Activated CD4-positive, alpha-beta T cell treated with anti-CD3 and anti-CD28 coated beads for 4 hours (primary cell): ENCODE measurements at places on chromosomes 1 and 21.
A peak's percentile ranks its signal among the peaks of the same experiment; 100 is the strongest.

- DNase-seq, result peak; percentile 99
These were observed at the start of gene RSPH1 for GRCh38 chr21:42496120-42496838. Gene RSPH1 (minus strand): TSS chr21:42496224. CDS start chr21:42496186, 38 bp downstream.

- DNase-seq, result no peak
These were observed 536 bp upstream of the PGLYRP3 start for GRCh38 chr1:153313288-153313687.

DNA sequence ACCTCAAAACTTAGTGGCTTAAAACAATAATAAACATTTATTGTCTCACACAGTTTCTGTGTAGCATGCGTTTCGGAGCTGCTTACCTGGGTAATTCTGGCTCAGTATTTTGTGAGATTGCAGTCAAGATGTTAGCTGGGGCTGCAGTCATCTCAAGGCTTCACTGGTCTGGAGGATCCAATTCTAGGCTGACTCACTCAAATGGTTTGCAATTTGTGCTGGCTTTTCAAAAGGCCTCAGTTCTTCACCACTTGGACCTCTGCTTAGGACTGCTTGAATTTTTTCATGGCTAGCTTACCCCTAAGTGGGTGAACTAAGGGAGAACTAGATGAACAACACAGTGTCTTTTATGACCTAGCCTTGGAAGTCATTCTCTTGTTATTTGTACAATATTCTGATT lies 21.0 kb downstream of the XPR1 start:
- no peak for DNase-seq

GRCh38 chr1:156600733-156601121 lies 552 bp downstream of the GPATCH4 start:
- DNase-seq, result no peak

DNA sequence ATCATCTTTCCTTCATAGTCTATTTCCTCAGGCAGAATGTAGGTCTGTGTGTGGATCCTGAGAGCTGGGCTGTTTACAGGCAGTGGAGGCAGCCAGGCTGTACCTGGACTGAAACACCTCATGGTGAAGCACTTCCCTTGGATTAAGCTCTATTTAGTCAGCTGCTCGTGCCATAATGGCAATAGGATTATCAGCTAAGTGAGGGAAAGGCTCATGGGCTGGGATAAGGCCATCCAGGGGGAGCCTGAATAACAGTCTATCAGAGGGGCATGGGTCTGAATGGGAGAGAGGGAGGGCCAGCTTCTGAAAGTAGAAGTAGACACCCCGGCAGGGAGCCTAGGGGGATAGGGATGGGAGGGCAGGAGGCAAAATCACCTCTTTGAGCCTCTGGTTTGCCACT lies 8.3 kb downstream of the RNASEL start:
- DNase-seq, result no peak

GRCh38 chr1:19220991-19221390 lies 10.9 kb upstream of the UBR4 start:
- DNase-seq, result no peak

DNA sequence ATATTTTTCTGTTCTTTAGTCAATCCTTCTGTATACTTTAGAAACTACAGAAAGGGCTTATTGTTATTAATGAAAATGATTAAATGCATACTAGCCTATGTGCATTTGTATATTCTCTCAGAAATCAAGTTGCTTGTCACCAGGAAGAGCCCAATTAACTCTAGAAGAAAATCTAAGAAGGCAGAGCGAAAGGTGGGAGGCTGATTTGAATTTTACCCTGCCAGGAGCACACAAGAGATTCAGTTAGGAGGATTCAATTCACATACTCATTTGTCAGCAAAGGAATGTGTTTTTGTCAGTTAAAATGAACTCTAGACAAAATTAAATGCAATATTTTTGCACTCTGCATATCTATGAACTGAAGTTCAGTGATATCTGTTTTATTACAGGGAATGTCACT lies 411.8 kb downstream of the KCNT2 start:
- DNase-seq, result no peak
